ENCODE measurements at places on chromosomes 4 and X.

- DNase-seq = no peak
Measured at GRCh38 chrX:16836371-16836770, 33.8 kb downstream of the RBBP7 start.

GRCh38 chrX:124518885-124519284 lies 172.5 kb downstream of the SH2D1A start:
- no peak for DNase-seq

DNA sequence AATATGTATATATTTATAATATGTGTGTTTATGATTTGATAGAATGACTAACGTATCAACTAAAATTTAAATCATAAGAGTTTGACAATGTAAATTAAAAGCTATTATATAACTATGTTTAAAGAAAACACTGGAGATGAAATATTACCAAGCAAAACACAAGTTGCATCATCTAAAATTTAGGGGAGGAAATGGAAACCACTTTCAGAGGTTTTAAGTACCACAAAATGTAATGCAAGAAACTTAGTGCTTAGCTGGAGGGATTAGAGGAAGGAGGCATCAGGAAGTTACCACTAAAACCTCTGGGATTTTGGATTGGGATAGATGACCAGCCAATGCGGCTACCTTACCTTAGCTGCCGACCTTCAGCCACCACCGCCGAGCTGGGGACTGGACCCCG lies 1192.1 kb upstream of the PRKX start:
- no peak for DNase-seq

- no peak for DNase-seq
Measured at GRCh38 chr4:37909332-37910090, 18.6 kb downstream of the TBC1D1 start.

GRCh38 chrX:104013158-104013557 lies 350 bp downstream of the H2BW1 start:
- no peak for DNase-seq

- DNase-seq = no peak
Measured at GRCh38 chr4:11469650-11470437, 41.1 kb upstream of the HS3ST1 start.

GRCh38 chr4:74612837-74613236 lies 167.9 kb downstream of the AREG start:
- no peak for DNase-seq

GRCh38 chr4:41430792-41431191 lies 107.2 kb upstream of the LIMCH1 start:
- DNase-seq = no peak

DNA sequence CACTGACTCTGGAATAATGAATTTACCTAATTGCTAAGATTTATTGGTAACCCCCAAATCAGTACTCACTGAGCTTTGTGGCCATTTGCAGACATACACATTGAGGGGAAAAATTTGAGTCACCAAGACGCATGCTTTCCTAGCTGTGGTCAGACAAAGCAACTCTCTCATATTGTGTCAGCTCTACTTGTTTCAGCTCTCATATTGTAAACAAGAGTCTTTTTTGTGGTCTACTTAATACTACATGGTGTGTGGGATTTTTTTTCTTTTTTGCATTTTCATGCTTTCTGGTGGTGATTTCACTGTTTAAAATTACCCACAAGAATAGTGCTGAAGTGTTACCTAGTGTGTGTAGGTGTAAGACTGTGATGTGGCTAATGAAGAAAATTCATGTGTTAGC lies 428.2 kb upstream of the GALNT7 start:
- peak; percentile 20 for DNase-seq

- DNase-seq = no peak
Measured at GRCh38 chrX:149528381-149528780, 12.4 kb upstream of the EOLA1 start.

DNA sequence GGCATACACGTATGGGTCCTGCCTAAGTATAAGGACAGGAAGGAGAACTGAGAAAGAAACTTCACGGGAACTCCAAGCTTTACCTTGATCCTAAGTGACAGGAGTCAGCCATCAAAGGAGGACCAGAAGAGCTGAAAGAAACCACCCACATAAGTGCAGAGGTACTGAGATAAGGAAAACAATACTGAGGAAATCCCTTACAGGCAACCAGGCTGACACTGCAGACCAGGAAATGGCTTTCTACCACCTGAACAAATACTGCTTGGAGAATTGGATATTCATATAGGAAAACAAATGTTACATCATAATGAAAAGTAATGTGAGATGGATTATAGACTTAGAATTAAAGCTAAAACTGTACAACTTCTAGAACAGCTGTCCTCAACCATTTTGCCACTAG lies 127.0 kb downstream of the IL15 start:
- no peak for DNase-seq

DNA sequence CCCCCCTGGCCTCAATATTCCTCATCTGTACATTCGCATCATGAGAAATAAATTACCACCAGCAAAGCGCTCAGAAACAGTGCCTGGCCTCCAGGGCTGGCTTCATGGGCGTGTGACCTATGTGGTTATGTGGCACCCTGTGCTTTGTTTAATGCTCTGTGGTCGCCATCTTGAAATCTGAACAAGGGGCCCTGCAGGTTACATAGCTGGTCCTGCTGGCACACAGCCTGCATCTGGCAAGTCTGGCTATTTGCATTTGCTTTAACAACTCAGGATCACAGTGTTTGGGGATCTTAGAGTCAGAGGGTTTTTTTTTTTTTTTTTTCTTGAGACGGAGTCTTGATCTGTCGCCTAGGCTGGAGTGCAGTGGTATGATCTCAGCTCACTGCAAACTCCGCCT lies 9.9 kb downstream of the FOXP3 start:
- no peak for DNase-seq

DNA sequence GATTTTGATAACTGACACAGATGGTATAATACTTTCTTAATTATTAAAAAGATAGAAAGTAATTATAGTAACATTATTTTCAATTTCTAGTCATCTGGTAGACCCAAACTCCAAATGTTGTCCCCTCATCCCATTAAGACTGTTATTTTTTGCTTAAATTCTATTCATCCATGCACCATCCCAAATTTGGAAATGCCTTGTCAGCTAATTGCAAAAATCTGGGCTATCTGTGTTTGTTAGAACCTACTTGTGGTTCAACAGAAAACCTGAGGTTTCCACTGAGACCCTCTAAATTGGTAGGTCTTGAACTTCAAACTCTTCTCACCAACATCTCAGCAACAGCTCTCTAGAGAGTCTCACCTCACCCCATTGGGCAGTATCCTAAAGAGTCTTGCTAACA lies 172.2 kb upstream of the ADGRL3 start:
- DNase-seq = no peak

DNA sequence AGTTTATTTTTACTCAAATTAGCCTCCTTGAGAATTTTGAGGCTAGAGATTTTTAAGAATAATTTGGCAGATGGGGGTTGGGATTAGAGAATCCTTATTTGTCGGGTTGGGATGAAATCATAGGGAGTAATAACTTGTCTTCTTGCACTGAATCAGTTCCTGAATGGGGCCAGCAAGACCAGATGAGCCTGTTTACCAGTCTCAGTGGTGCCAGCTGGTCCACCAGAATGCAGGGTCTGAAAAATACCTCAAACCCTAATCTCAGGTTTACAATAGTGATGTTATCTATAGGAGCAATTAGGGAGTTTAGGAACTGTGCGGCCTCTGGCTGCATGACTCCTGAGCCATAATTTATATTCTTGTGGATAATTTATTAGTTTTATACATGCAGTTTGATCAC lies 705.9 kb upstream of the AGA start:
- DNase-seq = no peak

DNA sequence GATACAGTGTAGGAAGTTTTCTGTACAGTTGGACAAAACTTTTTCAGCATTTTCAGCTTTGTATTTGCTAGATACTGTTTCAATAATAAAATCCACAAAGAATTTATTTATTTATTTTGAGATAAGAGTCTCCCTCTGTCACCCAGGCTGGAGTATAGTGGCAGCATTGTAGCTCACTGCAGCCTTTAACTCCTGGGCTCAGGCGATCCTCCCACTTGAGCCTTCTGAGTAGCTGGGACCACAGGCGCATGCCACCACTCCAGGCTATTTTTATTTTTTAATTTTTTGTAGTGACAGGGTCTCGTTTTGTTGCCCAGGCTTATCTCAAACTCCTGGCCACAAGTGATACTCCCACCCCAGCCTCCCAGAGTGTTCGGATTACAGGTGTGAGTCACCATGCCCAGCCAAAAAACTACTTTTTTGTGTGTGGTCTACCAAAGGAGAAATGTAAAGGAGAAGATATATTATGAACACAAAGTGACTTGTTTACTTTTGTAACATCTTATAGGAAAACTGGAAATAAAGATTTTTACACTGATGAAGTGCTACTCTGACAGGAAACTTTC lies 13.0 kb upstream of the SOWAHD start:
- no peak for DNase-seq

- DNase-seq = no peak
Measured at GRCh38 chr4:6815029-6815836, 32.7 kb downstream of the KIAA0232 start.

DNA sequence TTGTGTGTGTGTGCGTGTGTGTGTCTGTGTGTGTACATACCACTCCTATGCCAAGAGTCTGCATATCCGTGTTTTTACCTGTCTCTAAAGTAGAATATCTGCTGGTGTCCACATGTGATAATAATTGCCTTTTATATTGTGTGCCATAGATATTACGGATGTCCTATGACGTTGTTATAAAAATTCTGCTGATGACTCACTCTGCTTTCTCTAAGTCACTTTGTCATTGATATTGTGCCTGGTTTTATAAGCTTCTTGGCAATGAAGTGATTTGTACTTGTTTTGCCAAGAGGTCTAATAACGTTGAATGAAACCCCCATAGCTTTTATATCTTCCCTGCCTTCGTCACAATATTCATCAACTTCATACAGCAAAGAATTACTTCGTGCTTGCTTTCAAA lies 102.6 kb upstream of the C1GALT1C1 start:
- DNase-seq = no peak

GRCh38 chr4:103757631-103758030 lies 37.8 kb upstream of the TACR3 start:
- DNase-seq = no peak

DNA sequence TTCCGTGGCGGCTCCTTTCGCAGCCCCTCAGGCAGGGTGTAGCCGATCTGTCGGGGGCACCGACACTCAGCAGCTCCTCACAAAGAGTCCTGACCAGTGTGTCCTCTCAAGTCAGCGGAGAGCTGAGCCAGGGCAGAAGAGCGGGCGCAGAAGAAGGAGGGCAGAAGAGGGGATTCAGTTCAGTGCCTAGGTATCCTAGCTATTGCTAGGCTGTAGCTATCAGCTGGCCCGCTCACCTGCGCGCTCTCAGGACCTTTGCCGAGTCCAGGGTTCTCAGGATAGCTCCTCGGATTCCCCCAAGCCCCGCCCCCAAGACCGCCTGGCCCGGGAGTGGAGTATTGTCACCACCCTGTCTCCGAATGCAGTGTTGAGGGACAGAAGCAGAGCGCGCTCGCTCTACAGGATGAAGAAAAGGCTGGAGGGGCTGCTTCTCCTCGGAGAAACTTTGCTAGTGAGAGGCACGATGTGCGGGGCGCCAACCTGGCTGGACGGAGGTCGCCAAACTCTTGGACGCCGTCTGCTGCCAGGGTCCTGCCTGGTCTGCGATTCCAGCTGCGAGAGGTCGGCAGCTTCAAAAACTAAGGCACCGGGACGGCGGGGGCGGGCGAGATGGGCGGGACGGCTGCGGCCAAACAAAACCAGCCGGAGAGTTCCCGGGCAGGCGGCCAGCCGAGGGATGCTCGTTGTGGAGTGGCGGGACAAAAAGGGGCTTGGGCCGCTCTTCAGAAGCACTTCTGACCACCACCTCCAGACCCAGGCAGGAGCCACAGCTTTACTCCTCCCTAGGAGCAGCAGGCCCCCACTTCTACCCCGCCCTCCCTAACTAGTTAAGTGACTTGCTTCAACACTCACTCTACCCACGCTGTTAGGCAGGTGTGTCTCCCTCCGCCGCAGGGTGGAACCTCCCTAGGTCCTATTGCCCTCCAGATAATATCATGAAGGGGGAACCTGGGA lies at the start of gene XKRX:
XKRX (minus strand) TSS at position 258 of the 954 bp plus-strand sequence. CDS start 613 bp downstream, outside the sequence.
- DNase-seq = peak; percentile 38

- DNase-seq = no peak
Measured at GRCh38 chr4:109389369-109390114, 44.1 kb upstream of the SEC24B start.

- no peak for DNase-seq
Measured at GRCh38 chrX:46477435-46477834, 67.8 kb downstream of the ZNF674 start.

DNA sequence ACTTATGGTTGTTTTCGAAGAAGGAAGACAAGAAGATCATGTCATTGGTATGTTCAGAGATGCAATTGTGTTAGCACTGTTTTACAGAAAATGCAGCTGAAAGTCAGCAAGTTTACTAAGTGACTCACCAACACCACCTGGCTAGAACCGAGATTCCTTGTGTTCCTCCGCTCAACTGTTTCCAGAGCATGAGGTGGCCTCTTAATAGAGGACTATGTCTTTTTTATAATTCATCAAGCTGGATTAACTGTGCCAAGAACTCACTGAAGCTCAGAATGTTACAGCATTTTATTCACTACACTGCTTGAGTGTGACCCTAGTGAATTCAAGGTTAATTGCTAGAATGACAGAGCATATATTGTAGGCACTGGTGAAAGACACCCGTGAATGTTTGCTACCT lies 1573.5 kb upstream of the TENM3 start:
- DNase-seq = no peak

GRCh38 chrX:155148724-155149537 lies 67.3 kb upstream of the VBP1 start:
- peak; percentile 33 for DNase-seq

DNA sequence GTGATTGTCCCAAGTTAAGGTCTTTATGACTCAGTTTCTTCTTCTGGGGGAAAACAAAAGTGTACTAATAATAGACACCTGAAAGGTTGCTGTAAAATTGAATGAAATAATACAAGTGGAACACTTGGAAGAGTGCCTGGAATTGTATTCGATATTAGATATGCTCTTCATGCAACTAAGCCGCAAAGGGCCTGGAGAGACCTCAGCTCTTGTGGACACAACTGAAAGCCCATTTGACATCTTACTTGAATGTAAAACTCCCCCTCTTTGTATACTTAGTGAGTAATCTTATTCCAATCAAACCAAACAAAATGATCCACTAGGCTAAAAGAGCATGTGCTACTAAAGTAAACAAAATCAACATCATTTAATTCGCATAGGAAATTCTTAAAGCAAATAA lies 511 bp upstream of the MAP9 start:
- DNase-seq = no peak

DNA sequence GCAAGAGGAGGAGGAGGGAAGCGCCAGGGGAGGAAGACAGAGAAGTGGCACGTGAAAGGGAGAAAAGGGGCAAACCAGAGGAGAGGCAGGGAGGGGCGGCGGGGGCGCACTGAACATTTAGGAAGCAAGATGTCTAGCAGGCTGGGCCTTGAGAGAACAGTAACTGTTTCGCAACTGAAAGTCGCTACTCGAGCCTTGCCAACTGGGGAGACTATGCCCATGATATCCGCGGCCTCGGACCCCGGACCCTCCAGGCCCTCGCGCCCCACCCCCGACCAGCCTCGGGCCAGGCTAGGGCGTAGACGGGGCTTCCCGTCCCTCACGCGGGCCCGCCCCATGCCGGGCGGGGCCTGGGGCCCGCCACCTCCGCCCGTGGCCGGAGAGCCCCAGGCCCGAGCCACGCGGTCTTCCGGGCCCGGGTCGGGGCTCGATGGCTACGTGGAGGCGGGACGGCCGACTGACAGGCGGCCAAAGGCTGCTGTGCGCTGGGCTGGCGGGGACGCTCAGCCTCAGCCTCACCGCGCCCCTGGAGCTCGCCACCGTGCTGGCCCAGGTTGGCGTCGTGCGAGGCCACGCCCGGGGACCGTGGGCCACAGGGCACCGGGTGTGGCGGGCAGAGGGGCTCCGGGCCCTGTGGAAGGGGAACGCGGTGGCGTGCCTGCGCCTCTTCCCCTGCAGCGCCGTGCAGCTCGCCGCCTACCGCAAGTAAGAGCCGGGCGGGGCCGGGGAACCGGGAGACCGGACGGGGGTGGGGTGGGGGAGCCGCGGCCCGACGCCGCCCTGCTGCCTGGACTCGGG lies at the start of gene SLC25A43:
SLC25A43 (plus strand) TSS at position 363 of the 798 bp plus-strand sequence; CDS start at position 431, 68 bp downstream.
- peak; percentile 44 for DNase-seq
